ENCODE measurements at places on chromosomes 1 and 21.
A peak's percentile ranks its signal among the peaks of the same experiment; 100 is the strongest.

DNA sequence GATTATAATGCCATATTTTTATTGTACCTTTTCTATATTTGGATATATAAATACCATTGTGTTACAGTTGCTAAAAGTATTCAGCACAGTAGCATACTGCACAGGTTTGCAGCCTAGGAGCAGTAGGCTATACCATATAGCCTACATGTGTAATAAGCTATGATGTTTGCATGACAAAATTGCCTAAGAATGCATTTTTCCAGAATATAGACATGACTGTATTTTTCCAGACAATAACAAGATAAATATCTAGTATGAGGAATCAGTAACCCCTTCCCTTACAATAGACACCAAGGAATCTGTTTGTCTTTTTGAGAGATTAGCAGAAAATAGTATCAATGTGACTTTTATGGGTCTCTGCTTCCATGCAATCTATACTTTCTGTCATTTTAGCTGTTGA, 228.6 kb downstream of the GRIK1 start:
- DNase-seq = no peak

DNA sequence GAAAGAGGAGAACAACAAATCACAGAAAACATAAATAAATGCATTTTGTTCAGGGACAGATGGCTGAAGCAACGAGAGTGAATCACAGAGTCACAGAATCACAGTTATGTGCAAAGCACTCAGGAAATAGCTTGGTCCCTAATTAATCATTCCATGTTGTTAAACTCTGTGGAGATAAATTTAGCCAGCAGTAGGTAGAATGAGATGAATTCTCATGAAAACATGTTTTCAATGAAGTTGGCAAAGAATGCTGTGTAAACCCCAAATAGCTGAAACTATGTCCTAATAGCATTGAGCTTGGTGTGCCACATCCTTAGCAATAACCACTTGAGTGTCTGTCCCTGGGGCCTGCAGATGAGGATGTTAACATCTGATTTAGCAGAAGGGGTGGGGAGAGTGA, 20.4 kb downstream of the LEPR start:
- no peak for DNase-seq

DNA sequence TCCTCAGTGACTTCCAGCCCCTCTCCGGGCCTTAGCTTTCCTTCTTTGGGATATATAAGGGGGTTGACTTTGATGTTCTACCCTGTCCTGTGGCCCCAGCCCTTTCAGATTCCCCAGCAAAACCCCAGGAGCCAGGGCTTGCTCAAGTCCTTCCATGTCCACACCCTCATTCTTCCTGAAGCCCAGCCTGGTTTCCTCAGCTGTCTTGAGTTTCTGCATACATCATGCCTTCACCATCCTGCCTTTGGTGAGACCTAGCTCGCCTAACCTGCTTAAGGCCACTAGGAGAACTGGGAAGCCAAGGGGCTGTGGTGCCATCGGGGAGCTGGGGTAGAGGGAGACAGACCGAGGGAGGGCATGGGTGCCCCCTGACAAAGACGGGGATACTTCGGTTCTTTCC, 17.2 kb upstream of the PEF1 start:
- no peak for DNase-seq

DNA sequence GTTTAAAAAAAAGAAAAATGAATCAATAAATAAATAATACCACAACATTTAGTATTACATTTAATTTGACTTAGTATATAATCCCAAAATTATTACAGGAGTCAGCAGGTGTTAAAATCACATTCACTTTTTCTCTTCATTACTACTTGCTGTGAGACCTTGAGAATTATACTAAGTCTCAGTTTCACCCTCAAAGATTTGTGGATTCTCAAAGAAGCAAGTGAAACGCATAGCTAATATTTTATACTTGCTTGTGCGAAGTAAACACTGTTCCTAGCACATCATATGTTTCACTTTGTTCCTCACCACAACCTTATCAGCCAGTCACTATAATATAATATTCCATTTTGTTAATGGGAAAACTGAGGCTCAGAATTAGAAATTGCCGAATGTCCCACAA, 4.0 kb downstream of the CLCA1 start:
- no peak for DNase-seq

GRCh38 chr1:230919207-230919606, 50.9 kb upstream of the C1orf198 start:
- DNase-seq = peak; percentile 7

GRCh38 chr1:172585861-172586260, 52.9 kb downstream of the SUCO start:
- no peak for DNase-seq

DNA sequence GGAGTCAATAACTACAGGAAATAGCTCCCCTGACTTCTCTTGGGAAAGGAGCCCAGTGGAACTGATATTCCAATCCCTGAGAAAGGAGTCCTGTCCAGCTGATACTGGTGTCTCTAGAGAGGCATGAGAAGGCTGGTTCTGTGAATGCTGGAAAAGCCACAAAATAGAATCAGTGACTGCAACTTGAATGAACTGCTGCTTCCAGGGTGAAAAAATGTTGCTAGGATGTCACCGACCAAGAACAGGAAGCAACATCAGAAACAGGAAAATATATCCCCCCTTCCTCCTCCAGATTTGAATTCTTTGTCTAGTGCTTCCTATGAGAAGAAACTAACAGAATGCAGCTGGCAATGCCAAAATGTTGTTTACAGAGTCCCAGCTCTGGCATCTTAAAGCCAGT, 269.3 kb upstream of the LYPLAL1 start:
- DNase-seq = no peak

DNA sequence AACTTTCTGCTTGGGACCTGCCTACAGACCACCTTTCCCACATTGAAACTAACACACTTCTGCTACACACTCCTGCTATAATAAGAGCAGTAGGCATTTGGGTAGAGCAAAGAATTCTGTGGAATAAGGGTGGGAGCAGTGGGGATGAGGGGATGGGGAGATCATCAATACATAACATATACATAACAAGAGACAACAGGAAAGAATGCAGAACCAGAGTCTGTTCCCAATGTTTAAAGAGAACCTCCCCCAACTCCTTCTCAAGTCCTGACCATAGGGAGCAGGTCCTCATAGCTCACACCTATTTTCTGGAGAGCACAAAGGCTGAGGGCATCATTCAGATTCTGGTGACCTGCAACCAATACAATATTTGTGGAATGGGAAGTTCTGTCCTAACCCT, 121.6 kb upstream of the BARHL2 start:
- DNase-seq = no peak

DNA sequence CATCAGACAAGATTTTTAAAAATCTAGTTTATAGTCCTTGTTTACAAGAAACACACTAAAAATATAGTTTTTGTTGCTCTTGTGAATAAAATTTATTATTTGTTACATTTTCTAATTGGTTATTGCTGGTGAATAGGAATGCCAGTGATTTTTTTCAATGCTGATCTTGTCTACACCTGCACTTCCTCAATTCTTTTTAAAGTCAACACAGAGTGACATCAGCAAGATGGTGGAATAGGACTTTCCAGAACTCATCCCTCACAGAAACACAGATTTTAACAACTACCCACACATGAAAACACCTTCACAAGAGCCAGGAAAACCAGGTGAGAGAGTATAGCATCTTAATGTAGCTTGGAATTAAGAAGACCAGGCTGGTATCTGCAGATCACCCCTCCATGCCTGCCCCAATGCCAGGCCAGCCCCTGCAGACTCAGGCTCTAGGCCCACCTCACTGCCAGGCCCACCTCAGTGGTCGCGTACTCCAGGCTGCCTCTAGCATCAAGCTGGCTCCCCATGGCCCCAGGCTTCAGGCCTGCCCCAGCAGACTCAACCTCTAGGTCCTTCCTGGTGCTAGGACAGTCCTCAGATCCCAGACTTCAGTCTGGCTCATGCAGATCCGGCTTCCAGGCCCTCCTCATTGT, 117.6 kb downstream of the WDR3 start:
- no peak for DNase-seq

DNA sequence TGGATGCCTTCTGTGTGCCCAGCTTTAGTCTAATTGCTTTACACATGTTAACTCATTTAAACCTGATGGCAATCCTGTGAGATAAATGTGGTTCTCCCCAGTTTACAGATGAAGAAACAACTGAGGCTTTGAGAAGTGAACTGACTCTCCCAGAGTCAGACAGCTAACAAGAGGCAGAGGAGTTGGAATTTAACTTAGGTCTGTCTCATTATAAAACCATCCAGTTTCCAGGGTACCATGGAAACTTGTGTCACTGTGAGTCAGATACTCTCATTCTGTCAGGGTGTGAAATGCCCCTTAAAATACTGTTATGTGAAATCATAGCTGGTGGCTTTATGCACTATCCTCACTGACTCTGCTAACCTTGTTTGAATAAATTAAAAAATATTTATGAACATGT, 206.6 kb downstream of the PBX1 start:
- no peak for DNase-seq

All from NCI-H2081 (cell line).